ENCODE measurements at places on chromosomes 7 and 10. TPM values are rescaled to one million over a fixed set of nuclear protein-coding genes. Genes with fewer than 3 reads are reported as not detected.
A peak's percentile ranks its signal among the peaks of the same experiment; 100 is the strongest.

- no peak for DNase-seq
These were observed 43.1 kb upstream of the GPAM start for GRCh38 chr10:112226439-112227248.

DNA sequence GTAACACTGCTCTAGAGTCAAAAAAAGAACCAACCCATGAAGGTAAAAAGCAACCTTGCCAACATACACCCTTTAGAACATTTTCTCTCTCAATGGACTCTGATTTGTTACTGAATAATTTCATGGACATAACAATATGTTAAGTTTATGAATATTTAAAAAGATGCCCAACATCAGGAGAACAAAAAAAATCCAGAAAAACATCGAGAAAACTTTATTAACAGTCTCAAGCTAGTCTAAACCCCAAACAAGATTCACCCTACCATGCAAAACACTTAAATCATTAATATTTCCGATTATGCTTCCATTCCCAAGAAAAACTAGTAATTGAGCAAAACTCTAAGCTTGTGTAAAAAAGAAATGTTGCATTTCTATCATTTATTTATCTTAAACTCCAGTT is 46.7 kb downstream of the OSBPL3 start:
- DNase-seq = no peak

FBXO24 gene
- total RNA-seq = 0.42 TPM

SLC39A12 gene
- total RNA-seq = not detected

GRCh38 chr10:49281461-49281860 is 17.5 kb upstream of the C10orf71 start:
- no peak for DNase-seq

GRCh38 chr7:146654048-146654447 is 537.4 kb downstream of the CNTNAP2 start:
- DNase-seq = no peak

- DNase-seq = no peak
These were observed 102.8 kb downstream of the POLL start for GRCh38 chr10:101485207-101485606.

GRCh38 chr7:36497775-36498174 is 108.1 kb downstream of the ANLN start:
- DNase-seq = no peak

GRCh38 chr10:101261702-101262101 is 32.4 kb upstream of the LBX1 start:
- DNase-seq = no peak

- DNase-seq = no peak
These were observed 21.8 kb upstream of the PIP4K2A start for GRCh38 chr10:22736134-22736533.

- DNase-seq = no peak
These were observed 43.8 kb downstream of the SPOCK2 start for GRCh38 chr10:72044417-72045041.

SPDYE18 gene
- total RNA-seq = 0.26 TPM

- DNase-seq = no peak
These were observed 77.4 kb downstream of the ALOX5 start for GRCh38 chr10:45451407-45451806.

DNA sequence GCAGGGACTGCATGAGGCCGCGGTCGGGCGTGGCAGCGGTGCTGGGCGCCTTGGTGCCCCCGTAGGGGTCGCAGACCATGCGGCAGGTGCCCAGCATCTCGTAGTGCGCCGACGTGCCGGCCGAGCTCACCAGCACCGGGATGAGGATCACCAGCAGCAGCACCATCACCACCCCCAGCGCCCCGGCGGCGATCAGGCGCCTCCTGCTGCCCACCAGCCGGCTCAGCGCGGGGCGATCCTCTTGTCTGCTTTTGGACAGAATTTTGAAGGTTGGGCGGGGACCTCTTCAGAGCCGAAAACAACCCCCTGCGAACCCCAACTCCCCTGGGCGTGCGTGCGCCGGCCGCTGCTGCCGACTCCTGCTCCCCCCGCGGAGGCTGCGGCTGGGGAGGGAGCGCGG is 779 bp downstream of the C1QL3 start:
- DNase-seq = peak; percentile 72

DNA sequence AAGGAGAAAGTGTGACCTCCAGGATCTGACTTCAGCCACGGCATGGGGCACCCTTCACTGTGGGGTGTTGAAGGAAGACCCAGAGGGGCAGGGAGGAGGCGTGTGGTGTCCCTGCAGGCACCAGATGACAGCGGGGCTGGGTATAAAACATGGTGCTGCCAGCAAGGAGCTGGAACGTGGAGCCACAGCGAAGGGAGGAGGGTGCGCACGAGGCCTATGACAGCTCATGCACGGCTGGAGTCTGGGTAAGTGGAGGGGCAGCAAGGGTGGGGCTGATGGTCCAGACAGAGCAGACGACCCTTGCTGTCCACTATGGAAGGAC is 27.8 kb upstream of the FOXL3 start:
- no peak for DNase-seq

Measured in activated CD4-positive, alpha-beta T cell treated with anti-CD3 and anti-CD28 coated beads, Interleukin-2, amount 10 ng/mL, durations not matched to agents 24 days and 14 days (primary cell).